ENCODE measurements at places on chromosomes 1 and 21.

GRCh38 chr1:219264561-219264960, 90.9 kb downstream of the LYPLAL1 start:
- no peak for DNase-seq

DNA sequence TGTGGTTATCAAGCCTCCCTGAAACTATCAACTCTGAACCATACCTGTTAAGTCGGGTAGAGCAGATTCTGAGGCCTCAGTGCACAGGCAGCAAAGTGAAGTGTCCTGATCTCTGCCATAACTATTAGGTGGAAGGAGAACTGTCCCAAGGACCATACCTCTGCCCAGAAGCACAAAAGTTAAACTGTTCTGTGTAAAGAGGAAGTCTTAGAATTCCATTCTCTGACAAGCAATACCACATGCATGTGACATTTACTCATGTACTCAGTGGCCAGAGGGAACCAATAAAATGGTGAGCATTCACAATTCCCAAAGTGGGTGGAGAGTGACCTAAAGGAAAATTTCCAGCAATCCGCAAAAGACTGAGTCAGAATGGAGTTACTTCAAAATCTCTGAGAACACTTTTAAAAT, 61.0 kb downstream of the TOR3A start:
- no peak for DNase-seq

DNA sequence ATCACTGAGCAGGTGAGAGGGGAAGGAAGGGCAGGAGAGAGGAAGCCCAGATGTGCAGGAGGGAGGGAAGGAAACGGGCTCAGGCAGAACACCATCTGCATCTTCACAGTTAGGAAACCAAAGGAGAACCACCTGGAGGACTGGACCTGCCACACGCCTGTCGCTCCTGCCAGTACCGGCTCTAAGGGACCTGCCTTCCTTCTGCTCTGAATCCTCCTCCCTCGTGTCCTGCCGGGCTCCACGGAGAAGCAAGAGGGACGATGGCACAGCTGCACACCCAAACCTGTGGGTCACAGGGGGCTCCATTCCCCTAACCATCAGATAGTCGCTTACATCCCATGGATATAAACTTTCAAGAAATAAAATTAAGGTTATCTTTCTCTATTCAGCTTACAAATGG, 56.1 kb downstream of the TOR1AIP2 start:
- no peak for DNase-seq

DNA sequence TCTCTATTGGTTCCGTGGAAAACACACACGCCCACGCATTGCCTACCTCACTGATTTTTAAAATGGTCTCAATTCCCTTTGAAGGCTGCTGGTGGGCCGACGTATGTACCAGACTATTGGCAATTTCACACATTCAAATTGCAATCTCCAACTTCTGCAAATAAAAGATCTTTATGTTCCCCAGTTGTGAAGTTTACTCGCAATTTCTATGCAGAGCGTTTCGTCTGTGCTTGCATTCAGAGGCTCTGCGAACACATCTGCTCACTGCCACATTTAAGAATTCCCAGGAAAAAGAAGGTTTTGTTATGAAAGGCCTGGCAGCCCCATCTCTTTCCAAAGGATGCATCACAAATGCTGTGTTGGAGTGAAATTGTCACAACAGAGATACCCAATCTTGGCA, 288.0 kb upstream of the KAZN start:
- no peak for DNase-seq

GRCh38 chr1:206004826-206005225, 1.6 kb upstream of the RAB7B start:
- no peak for DNase-seq

DNA sequence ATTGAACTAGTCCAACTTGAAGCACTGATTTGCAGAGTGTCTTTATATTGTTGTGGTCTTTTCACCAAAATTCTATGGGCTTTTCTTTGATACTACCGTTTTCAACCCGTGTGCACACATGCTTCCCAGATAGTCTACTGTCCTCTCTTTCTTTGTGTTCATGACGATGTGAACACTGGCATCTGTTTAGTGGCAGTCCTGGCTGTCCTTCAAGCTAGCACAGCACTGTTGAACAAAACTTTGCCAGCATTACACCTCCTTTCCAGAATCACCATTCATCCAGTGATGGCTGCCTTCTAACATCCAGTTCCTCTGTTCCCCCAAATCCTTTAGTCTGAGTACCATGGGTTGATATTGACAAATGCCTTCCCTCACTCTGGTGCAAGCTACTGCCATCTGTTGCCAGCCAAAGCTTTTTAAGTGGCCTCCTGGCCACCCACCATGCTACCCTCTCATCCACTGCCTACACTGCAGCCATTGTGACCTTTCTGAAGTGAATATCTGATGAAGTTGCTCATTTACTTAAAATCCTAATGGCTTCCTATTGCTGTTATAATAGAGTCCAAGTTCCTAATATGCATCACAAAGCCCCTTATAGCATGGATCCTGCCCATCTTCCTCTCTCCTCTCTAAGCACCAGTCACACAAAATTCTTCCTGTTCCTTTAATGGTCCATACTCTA, 94.3 kb downstream of the NIBAN1 start:
- DNase-seq = no peak

DNA sequence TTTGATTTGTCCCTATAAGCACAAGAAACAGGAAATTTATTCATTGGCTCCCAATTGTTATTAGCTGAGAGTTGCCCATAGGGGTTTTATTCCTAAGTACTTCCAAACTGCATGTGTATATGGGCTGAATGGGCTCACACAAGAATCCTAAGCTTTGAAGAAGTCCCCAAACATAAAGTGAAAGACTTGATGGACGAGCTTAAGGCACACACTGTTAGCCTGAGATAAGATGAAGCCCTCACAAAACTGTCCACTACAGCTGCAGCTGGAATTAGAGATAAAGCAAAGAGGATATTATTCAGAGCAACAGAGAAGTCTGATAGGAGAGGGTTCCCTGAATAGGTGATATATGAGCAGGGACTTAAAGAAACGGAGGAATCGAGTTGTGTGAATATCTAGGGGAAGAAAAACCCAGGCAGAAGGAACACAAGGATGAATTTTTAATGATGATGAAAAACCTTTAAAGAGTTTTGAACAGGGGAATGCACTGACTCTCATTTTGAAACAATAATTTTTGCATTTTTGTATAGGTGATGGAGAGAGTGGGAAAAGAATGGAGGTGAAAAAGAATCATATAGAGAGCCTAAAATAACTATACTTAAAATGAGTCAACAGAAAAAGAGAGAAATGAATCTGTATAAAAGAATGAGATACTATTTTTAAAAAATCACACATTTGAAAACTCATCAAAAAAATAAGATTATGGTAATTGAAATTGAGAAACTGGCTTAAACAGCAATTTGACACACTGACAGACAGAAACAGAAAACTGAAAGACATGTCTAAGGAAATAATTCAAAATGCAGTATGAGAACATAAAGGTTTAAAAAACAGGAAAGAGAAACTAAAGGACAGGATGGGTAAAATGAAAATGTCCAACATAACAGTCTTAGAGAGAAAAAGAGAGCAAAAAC, 133.6 kb upstream of the POGK start:
- no peak for DNase-seq

DNA sequence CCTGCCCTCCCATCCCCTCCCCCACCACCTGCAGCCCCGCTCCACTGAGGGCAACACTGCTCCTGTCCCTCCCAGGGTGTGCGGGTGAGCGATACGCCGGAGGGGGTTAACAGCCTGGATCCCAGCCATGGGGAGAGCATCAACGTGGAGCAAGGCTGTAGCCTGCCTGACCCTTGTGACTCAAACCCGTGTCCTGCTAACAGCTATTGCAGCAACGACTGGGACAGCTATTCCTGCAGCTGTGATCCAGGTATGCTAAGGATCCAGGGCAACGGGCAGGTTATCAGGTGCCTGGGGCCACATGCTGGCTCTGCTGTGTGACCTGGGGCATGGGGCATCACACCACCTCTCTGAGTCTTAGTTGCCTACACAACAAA, 15.0 kb downstream of the CELSR2 start:
- no peak for DNase-seq

DNA sequence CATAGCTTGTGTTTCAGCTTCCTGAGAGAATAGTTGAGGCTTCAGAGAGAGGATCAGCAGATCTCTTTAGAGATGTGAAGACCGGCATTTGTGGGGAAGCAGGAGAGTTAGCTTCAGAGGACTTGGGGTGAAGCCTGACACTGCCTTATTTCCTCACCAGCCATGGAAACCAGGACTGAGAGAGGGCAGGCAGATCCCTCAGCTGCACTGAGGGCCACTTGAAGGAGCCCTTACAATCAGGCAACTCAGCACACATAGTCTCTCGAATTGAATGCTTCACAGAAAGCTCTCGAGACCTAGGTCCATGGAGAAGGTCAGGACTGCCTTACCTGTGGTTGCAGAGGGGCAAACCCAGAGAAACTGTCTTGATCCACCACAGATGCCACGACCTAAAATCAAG, 19.8 kb downstream of the NCF2 start:
- no peak for DNase-seq

DNA sequence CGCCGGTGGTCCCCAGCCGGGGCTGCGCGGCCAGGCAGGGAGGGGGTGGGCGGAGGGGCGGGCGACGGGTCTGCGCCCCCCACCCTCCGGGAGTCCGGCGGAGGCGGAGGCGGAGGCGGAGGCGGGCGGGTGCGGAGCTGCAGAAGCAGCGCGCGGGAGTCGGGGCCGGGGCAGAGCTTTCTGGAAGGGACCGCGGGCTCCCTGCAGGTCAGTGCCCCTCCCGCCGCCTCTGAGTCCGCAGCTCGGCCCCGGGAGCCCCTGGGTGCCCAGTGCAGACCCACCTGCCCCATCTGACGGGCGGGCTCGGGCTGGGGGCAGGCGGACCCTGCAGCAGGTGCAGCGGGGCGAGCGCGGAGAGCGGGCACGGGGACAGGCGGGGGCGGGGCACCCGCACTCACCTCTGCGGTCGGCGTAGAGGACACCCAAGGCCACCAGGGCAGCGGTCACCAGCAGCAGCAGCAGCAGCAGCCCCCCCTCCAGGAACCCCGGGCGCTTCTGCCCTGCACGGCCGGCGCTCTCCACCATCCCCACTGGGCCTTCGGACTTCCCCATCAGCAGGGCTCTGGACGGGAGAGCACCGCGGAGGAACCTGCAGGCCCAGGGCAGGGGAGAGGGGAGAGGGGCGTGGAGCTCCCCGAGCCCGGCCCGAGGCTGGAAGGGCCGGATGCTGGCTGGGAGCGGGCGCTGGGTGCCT, 3.7 kb downstream of the MMEL1 start:
- DNase-seq = no peak

- peak; percentile 81 for DNase-seq
Observed at GRCh38 chr1:21782868-21783678, at the start of gene USP48. TSS of gene USP48 (minus strand) at chr1:21783149. CDS start at chr1:21782957, 192 bp downstream.

- no peak for DNase-seq
Observed at GRCh38 chr1:55051621-55052020, 12.3 kb downstream of the PCSK9 start.

- no peak for DNase-seq
Observed at GRCh38 chr1:154404511-154404931, 622 bp upstream of the IL6R start.

- no peak for DNase-seq
Observed at GRCh38 chr1:208939537-208940085, 643.9 kb upstream of the CAMK1G start.

DNA sequence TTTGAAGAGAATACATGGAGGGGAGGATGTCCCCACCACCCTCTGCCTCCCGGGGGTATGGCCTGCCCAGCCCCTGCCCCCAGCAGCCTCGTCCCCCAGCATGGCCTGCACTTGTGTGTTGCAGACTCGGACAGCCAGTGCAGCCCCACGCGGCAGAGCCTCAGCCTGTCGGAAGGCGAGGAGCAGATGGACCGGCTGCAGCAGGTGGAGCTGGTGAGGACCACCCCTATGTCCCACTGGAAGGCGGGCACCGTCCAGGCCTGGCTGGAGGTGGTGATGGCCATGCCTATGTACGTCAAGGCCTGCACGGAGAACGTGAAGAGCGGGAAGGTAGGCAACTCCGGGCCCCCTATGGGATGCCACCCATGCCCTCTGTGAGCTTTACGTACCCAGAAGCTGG, 59.5 kb upstream of the TMEM51 start:
- no peak for DNase-seq

DNA sequence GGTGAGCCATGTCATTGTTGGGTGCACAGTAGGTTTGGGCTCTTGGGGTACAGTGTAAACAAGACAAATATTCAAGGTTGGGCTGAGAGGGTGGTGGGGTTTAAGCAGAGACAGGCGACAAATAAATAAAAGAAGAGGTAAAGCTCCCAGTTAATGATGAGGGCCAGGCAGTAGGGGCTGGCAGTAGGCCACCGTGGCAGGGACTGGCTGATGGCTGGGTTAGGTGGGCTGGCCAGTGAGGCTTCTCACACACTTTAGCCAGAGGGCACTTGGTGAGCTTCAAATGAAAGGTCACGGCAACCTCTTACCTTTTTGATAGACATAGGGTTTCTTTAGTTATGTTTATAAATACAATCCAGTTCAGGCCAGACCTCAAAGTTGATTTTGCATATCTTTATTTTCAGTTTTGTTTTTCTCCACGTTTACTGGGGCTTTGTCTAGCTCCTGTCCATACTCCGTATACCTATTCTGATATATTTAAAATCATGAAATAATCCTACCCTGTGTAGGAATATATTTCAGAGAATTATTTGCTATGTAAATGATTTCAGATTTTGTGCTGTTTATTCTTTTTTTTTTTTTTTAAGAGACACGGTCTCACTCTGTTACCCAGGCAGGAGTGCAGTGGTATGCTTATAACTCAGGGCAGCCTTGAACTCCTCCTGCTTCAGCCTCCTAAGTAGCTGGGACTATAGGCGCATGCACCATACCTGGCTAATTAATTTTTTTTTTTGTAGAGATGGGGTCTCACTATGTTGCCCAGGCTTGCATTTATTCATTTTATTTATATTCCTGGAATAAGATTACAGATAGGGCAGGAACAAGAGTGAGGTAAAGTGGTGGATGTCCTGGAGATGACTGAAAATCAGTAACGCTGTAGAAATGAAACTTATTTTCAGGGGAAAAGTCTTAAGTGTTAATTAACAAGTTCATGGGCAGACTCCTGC, 122.7 kb downstream of the RYR2 start:
- no peak for DNase-seq

- no peak for DNase-seq
Observed at GRCh38 chr1:30807318-30808066, 49.9 kb upstream of the LAPTM5 start.

DNA sequence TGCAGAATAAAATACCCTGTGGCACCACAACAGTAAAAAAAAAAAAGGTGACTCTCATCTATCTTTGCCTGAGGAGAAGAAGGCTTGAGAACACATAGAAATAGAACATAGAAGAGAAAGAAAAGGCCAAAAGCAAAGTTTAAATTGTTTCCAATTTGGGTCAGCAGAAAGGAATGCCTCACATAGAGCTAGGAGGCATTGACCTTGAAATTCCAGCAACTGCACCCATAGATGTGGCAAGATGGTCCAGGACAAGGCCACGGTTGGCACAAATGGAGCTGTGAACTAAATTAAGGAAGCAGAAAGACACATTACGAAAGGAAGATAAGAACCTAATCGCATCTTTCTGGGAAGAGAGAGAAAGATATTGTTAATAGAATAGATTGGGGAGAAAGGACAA, 588.3 kb downstream of the LMO4 start:
- no peak for DNase-seq

DNA sequence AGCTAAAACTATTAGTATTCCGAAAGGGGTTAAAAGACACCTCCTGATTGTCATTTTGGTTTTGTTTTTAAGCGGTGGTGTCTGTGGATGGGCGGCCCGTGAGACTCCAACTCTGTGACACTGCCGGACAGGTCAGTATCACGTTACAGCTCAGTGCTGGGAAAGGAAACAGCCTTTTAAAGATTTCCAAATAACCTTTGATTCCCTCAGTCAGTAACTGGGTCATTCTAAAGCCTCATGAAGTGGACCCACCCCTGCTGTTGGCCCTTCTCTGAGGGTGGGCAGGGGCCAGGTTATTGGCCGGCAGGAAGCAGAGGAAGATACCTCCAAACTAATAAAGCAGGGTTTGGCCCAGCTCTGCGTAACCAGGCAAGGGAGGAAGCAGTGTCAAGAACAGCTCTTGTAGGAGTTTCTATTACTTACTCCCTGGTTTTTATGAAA, 2.3 kb downstream of the RHOU start:
- DNase-seq = no peak
